ENCODE measurements at places on chromosomes 4 and X. TPM values are rescaled to one million over a fixed set of nuclear protein-coding genes. Genes with fewer than 3 reads are reported as not detected.

The CLNK gene
- under 0.01 TPM for total RNA-seq

The ASB5 gene
- total RNA-seq, result not detected

The GAB3 gene
- total RNA-seq, result 8.0 TPM

The VCX gene
- total RNA-seq, result not detected

The GBA3 gene
- total RNA-seq, result not detected

The NUP62CL gene
- not detected for total RNA-seq
